ENCODE measurements at places on chromosomes 5 and 9.

DNA sequence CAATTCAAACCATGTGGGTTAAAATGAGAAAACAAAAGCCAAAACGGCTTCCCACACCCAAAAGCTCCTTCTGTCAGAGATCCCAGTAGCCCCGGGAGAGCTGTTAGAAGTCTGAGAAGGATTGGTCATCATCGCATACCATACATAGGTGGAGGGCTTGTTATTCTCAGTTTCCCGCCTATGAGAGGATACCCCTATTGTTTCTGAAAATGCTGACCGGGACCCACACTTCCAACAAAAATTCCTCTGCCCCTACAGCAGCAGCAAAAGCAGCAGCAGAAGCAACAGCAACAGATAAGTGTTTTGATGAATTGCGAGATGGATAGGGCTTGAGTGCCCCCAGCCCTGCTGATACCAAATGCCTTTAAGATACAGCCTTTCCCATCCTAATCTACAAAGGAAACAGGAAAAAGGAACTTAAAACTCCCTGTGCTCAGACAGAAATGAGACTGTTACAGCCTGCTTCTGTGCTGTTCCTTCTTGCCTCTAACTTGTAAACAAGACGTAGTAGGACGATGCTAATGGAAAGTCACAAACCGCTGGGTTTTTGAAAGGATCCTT lies at the start of gene TEK:
Gene TEK (plus strand): TSS at position 245 of the 561 bp plus-strand sequence. CDS start 366 bp downstream, outside the sequence.
- no peak for DNase-seq

DNA sequence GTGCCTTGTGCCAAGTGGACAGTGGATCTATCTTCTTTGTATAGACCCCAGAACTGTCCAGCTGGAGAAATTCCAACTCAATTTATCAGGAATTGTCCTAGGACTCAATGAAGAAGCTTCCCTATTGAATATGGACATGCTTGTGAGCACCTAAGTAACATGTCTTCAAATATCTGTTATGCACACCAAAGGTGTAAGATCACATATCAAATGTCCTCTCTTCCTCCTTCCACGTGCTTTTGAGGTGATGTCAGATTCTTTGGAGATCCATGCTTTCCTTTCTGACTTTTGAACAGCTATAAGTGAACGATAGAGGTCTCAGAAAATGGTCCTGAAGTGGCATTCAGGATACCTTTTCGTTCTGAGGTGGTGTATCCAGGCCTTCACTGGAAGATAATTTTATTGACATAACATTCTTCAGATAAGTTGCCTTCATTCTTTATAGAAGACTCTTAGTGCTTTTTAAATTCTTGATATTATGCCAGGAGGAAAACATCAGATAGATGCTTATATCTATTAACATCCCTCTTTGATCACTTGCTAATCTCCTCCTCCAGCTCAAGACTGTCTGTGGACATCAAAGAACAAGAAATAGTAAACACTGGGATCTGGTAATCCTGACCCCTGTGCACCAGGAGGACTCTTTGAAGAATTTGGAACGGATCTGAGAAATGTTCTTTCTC lies 246.4 kb downstream of the SMARCA2 start:
- DNase-seq: no peak

- DNase-seq: no peak
Measured at GRCh38 chr5:81181576-81182316, 51.4 kb upstream of the CKMT2 start.

DNA sequence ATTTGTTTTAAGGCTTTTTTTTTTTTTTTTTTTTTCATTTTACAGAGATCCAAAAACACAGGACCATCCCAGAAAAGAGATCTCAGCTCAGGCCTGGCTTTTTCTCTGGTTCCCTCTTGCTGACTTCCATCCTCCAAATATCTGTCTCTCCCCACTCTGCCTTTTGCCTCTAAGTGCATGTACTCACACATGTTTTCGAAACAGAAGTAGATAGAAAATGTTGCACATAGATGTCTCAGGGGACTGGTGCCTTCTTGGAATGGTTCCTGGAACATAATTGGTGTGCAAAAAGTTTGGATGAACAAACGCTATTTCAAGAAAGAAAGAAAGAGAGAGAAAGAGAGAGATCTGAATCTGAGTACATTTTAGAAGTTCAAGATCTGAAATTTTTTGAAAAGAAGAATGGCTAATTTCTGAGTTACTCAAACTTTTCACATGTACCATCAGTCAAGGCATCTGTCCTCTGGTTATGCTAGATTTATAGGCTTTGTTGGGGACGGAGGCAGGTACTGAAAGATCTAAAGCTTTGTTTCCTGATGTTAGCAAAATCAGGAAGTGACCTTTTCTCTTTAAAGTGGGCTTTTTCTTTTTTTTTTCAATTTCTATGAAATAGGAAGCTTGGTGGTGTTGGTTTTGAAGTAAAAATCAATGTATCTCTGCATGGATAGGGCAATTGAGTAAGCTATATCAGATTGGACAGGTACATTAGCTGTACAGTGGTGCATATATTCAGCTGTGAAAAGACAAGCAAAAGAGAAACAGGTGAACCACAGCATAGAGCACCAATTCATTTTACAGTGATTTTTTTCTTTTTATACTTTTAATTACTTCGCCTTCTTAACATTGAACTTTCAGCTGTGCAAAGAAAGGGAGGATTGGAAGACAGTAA lies 8.5 kb upstream of the TNFSF8 start:
- DNase-seq: no peak

DNA sequence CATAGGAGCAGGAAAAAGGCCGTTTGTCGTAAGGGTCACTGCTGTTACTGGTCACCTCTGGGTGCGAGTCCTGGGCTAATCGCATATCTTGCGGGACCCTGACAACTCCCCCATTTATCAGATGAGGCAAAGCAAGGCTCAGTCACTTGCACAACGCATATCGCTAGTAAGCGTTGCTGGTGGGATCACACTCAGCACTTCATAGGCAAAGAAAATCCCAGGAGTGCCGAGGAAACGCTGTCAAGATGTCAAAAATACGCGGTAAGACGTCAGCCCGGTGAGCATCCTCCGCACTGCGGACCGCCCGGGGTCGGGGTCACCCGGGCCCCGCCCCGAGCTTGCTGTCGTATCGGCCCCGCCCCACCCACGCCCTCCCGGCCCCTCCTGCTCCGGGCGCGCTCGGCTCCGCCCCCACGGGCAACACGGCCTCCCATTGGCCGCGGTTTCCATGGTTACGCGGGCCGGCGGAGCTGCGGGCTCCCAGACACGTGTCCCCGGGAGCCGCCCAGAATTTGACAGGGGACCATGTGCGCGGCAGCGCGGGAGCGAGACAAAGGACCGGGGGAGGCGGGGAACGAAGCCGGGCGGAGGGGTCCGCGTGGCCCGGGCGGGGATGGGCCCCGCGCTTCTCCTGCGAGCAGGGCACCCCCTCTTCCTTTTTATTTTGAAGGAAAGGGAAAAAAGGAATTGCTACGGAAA lies 80.2 kb upstream of the IER5L start:
- DNase-seq: peak; percentile 79

GRCh38 chr5:26763215-26763614 lies 275.2 kb downstream of the CDH9 start:
- DNase-seq: no peak

DNA sequence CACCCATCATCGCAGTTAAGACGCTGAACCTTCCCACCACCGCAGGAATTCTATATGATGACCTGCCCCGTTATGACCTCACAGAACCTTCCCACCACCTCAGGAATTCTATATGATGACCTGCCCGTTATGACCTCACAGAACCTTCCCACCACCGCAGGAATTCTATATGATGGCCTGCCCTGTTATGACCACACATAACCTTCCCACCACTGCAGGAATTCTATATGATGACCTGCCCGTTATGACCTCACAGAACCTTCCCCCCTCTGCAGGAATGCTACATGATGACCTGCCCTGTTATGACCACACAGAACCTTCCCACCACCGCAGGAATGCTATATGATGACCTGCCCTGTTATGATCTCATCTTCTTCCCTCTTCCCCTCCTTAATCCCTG lies 64.3 kb downstream of the IRX1 start:
- DNase-seq: no peak

DNA sequence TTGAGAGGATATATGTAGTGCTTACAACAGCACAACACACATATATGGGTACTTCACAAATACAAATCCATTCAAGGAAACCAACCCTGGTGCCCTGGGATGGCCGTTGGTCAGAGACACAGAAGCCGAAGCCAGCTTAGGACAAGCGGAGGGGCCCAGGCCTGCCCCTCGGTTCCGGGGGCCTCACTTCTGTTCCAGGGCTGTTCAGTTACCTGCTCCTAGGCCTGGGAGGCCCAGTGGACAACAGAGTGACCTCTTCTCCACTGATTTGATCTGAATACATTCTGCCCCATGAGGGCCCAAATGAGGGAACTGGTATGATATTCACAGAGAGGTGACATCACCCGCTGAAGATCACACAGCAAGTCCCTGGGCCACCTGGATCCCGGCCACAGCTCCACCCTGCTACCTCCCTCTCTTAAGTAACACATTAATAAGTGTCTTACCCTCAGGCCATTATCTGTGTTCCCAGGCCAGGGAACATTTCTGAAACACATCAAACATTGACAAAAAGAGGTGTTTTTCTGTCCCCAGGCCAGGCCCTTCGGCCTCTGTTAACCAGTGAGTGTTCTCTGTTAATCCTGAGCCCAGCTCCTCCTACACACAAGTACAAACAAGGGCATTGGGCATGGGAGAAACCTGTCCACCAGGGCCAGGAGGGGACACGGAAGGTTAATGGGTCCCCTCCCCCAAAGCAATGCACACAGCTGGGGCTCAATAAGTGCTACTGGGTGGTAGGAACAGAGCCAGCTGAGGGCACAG lies 4.5 kb upstream of the GRHPR start:
- DNase-seq: no peak

- DNase-seq: no peak
Measured at GRCh38 chr9:27421577-27421976, 102.5 kb upstream of the IFNK start.

GRCh38 chr9:132042324-132042723 lies 37.3 kb downstream of the MED27 start:
- no peak for DNase-seq

- DNase-seq: no peak
Measured at GRCh38 chr5:161481922-161482321, 64.6 kb downstream of the GABRB2 start.

GRCh38 chr9:112629671-112630485 lies 88.0 kb downstream of the INIP start:
- no peak for DNase-seq

DNA sequence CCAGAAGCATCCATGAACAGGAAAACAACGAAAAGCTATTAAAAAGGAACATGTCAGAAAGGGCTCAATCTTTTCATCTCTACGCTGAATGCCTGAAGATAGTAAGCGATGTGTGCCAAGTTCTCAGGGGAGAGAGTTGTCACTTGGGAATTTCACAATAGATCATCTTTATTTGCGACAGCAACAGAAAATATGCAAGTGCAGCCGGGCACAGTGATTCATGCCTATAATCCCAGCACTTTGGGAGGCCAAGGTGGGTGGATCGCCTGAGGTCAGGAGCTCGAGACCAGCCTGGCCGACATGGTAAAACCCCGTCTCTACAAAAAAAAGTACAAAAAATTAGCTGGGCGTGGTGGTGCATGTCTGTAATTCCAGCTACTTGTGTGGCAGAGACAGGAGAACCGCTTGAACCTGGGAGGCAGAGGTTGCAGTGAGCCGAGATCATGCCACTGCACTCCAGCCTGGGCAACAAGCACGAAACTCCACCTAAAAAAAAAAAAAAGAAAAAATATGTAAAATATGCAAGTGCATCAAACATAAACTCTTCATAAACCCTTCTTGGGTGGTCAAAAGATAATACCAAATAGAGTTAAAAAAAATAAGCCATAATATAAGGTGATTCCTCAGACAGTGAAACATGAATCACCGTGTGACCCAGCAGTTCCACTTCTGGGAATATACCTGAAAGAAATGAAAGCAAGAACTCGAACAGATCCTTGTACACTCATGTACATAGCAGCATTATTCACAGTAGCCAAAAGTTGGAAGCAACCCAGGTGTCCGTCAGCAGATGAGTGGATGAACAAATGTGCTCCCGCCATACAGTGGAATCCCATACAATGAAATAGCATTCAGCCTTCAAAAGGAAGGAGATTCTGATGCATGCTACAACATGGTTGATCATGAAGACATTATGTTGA lies 16.2 kb downstream of the SFXN1 start:
- no peak for DNase-seq

GRCh38 chr9:112111461-112111860 lies 63.6 kb downstream of the SUSD1 start:
- no peak for DNase-seq
